Foreskin keratinocyte (primary cell): ENCODE measurements at places on chromosomes 6 and 20. TPM values are rescaled to one million over a fixed set of nuclear protein-coding genes. Genes with fewer than 3 reads are reported as not detected.

Gene PBOV1
- not detected in 2 replicates for polyA plus RNA-seq

Gene NR2E1
- polyA plus RNA-seq: not detected in 2 replicates

Gene BHLHE23
- polyA plus RNA-seq: not detected in 2 replicates

GRCh38 chr6:161802231-161802630 lies 528.4 kb upstream of the AGPAT4 start:
- DNase-seq: no peak

- no peak for DNase-seq
Observed at GRCh38 chr20:1001911-1002681, at the start of gene RSPO4. RSPO4 (minus strand) TSS chr20:1002311; CDS start chr20:1002164, 147 bp downstream.

Gene OR2J3
- not detected in 2 replicates for polyA plus RNA-seq

GRCh38 chr20:34388000-34388399 lies 24.9 kb downstream of the ITCH start:
- DNase-seq: no peak

DNA sequence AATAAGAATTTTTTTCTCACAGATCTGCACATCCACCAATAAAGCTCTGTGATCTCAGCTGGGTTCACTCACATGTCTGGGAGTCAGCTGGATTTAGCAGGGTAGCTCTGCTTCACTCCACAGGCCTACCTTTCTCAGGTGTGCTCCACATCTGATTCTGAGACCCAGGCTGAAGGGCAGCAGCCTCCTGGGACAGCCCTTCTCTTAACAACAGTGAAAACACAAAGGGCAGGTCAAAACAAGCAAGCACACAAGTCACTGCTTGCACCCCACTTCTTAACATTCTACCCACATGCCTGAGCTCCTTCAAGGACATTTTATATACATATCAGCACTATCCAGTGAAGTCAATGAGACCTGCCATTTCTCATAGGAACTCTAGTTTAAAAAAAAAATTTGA lies 96.0 kb upstream of the MAP3K4 start:
- DNase-seq: peak; percentile 81

Gene GLP1R
- polyA plus RNA-seq: not detected in 2 replicates

- no peak for DNase-seq
Observed at GRCh38 chr20:51541189-51542032, 1.1 kb downstream of the NFATC2 start.

Gene EBF4
- 0.12 and 0.22 TPM in 2 replicates for polyA plus RNA-seq
